ENCODE measurements at places on chromosomes 2 and 18. TPM values are rescaled to one million over a fixed set of nuclear protein-coding genes. Genes with fewer than 3 reads are reported as not detected.

- ATAC-seq, result no peak
Observed at GRCh38 chr2:62194558-62195420, 1.1 kb upstream of the B3GNT2 start.

The MAB21L4 gene
- total RNA-seq, result not detected

GRCh38 chr2:3830796-3831195 lies 127.4 kb downstream of the DCDC2C start:
- ATAC-seq, result no peak

DNA sequence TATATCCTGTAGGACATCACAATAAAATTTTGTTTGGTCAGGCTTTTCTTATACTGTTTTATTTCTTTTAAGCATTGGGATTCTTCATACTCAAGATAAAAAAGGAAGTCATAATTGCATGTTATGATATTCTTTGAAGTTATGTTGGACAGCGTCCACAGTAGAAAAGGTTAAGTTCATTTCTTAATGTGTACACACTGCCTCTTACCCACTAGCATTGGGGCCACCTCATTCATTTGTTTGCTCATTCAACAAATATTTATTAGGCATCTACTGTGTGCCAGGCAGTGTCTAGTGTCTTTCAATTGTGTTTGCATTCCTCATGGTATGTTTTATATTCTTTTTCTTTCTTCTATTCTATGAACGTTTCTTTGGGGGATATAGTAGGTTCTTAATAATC lies 70.2 kb downstream of the PTPRM start:
- no peak for ATAC-seq

The TLK1 gene
- total RNA-seq, result 64.0 TPM

The UNC80 gene
- not detected for total RNA-seq

GRCh38 chr2:134461511-134461910 lies 207.6 kb downstream of the MGAT5 start:
- no peak for ATAC-seq

- no peak for ATAC-seq
Observed at GRCh38 chr2:236531996-236532395, 37.6 kb upstream of the ACKR3 start.

The FEV gene
- total RNA-seq, result not detected

- no peak for ATAC-seq
Observed at GRCh38 chr18:74154716-74155115, 6.4 kb downstream of the TIMM21 start.

The ZC3H6 gene
- total RNA-seq, result 11.8 TPM

- no peak for ATAC-seq
Observed at GRCh38 chr18:54606835-54607212, 15.8 kb downstream of the DYNAP start.

- no peak for ATAC-seq
Observed at GRCh38 chr18:35410561-35410960, 33.4 kb upstream of the ZNF396 start.

Data from activated T-helper 17 cell treated with anti-CD3 and anti-CD28 coated beads, Interleukin-2, amount 50 U/mL, for 72 hours (primary cell).